ENCODE measurements at places on chromosomes 2 and 18.
A peak's percentile ranks its signal among the peaks of the same experiment; 100 is the strongest.

- no peak for DNase-seq
Observed at GRCh38 chr18:31740180-31740579, 20.5 kb downstream of the SLC25A52 start.

GRCh38 chr2:82780050-82780449 is 1679.0 kb downstream of the SUCLG1 start:
- DNase-seq = no peak

DNA sequence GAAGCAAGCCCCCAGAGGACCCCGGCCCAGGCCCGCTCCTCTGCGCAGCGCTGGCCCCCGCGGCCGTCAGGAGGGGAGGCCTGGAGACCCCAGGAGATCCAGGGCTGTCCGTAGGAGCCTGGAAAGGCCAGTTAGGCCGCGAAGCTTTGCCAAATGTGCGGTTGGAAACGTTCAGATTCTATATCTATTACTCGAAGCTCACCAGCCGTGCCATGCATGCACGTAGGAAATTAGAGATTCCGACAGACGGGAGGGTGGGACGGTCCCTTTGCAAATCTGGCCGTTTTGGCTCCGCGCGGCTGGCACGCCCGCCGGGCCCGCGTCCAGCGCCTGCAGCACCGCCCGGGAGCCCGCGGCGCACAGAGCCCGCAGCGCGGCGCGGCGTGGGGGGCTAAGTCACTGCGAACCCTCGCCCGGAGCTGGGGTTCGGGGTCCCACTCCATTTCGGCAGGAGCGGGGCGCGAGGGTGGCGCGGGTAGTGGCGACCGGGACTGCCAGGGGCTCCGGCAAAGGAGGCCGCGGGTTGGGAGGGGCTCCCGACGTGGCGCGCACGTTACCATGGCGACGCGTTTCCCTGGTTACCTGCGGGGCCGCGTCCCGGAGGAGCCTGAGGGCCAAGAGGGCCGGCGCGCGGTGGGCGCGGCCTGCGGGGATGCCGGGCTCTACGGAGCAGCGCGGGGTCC is 488.6 kb upstream of the SMIM21 start:
- no peak for DNase-seq

DNA sequence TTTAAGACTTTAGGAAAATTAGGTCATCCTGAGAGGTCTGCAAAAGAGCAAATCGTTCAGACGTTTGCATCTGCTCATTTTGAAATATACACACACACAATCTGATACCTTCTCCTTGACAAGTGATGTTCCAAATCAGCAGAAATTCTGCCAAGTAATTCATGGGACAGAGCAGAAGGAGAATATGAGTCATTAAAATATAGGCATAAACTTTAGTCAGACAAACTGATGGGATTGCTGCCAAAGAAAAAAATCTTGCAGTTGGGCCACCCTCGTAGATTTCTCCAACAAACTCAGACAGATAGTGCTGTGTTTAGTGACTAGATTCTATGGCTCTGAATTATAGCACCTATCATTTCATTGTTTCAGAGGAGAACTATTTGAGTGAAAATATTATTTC is 336.3 kb downstream of the NYAP2 start:
- no peak for DNase-seq

DNA sequence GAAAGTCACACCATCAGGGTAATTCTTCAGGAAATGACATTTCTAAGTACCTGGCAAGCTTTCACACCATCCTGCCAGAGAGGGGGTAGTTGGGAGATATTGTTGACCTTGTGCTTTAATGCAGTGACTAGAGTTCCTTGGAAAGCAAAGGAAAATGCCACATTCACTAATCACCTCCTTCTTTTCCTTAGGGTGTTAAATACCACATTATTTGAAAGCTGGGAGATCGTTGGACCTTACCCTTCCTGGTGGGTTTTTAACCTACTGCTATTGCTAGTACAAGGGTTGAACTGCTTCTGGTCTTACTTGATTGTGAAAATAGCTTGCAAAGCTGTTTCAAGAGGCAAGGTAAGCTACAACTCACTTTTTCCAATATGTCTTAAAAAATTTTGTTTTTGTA is 37.0 kb upstream of the NOSTRIN start:
- no peak for DNase-seq

GRCh38 chr2:22701561-22702160 is 683.3 kb upstream of the KLHL29 start:
- DNase-seq = no peak

DNA sequence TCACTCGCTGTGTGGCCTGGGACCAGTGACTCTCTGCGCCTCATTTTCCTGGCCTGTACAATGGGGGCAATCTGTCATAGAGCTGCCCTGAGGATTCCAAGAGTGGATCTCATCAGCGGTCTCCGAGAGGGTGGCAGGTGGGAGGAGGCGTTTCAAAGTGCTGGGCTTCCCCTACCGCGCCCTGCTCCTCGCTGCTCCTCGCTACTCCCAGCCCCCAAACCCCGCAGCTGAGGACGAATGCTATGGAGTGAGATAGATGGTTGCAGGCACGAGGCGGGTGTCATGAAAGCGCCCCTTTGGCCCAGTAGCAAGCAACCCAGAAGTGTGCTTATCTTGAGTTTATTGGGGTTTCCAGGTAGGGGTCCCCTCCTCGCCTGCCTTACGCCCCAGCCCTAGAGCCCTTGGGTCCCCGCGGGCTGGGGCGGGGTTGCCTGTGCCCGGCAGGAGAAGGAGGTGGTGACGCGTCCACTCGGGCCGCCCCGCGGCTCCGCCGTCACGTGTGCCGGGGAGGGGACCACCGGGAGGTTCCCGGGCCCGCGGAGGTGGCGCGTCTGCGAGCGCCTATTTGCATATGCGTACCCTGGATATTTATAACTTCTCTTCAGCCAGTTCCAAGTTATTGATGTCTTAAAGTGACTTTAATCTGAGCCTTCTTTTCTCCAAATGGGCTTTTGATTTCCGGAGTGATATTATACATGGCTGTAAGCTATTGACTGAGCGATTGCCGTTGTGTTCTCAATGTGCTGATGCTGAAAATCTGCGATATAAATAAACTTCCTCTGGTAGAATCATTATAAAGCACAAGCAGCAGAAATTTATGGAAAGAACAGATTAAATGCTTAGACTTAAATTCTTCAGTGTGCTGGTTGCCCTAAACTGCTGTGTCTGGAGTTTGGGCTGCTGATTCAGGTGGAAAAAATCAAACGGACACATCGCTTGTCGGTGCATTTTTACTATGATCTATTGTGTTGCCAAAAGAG is 263.7 kb downstream of the ATAD2B start:
- peak; percentile 80 for DNase-seq

GRCh38 chr18:74191577-74191976 is 43.3 kb downstream of the TIMM21 start:
- DNase-seq = no peak

DNA sequence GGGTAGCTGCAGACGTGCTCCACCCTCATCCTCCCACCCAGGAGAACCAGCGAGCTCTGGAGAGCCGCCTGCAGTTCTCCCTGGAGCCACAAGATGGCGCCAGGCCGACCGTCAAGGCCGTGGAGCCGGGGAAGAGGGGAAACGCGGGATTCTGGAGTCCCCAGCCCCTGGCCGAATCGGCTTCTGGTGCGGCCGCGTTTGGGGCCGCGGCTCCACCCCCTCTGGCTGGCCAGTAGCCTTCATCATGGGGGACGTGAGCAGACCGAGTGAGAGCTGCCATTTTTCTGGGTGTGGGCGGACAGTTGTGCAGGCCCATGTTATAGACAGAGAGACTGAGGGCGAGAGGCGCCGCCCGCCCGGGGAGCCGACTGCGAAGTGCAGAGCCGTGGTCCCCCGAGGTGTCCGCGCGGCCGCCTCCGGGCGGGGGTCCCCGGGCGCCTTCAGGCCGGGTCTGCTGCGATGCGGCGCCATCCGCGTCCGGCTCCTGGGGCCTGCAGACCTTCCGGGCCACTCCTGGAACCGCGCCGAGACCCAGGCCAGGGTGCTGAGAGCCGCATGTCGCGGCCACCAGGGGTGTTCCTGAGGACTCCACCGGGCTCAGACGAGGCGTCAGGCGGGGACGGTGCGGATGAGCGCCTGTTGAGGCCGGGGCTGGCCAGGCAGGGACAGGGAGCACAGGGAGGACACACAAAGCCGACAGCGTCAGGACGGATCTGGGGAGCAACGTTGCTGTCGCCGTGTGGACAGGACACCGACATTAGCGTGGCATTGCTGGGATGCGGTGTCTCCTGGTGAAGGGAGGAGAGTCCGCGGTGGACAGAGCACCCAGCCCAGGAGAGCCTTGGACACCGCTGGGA is 418.2 kb upstream of the HS6ST1 start:
- DNase-seq = peak; percentile 87

DNA sequence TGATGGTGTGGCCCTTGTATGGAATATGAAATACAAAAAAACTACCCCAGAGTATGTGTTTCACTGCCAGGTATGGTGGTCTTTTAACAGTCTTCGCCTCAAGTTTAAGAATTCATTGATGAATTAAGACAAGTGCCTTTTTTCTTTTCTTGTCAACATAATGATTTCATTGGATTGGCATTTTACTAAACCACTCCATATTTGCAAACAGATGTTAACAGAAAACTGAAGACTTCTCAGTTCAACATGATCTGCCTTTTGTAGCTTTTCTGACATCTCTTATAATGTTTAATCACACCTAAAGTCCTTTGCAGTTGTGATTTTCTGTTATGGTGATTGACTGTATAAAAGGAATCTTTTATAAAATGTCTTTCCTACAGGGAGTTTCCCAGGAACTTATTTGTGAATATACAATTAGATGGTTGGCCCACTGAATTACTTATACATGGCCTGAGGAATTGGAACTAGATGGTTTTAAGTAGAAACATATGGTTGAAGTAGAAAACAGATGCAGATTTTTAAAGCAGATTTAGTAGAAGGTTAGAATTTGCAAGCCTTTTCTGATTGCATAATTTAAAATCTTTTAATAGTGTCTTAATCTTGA is 39.7 kb downstream of the DYNC1I2 start:
- DNase-seq = no peak

DNA sequence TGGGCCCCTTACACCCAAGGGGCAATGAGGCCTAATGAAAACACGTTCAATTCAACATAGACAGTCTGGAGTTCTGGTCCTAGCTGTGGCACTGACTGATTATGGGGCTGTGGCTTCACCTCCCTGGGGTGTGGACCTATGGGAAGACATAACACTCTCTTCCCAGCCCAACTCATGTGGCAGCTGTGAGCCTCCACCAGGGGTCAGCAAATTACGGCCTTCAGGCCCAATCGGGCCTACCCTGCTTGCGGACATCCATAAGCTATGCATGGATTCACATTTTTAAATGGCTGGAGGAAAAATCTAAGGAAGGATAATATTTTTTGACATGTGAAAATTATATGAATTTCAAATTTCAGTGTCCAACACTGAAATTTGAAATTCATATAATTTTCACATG is 101.3 kb downstream of the LOXHD1 start:
- no peak for DNase-seq

GRCh38 chr18:1571206-1571605 is 666.5 kb downstream of the ADCYAP1 start:
- DNase-seq = no peak

GRCh38 chr2:204061241-204061640 is 124.7 kb downstream of the ICOS start:
- no peak for DNase-seq

GRCh38 chr2:230712443-230713330 is at the start of gene CAB39:
CAB39 (plus strand) TSS chr2:230712842; CDS start chr2:230760002, 47,160 bp downstream.
- DNase-seq = peak; percentile 72

GRCh38 chr2:118006326-118006725 is 7.5 kb downstream of the CCDC93 start:
- DNase-seq = no peak

DNA sequence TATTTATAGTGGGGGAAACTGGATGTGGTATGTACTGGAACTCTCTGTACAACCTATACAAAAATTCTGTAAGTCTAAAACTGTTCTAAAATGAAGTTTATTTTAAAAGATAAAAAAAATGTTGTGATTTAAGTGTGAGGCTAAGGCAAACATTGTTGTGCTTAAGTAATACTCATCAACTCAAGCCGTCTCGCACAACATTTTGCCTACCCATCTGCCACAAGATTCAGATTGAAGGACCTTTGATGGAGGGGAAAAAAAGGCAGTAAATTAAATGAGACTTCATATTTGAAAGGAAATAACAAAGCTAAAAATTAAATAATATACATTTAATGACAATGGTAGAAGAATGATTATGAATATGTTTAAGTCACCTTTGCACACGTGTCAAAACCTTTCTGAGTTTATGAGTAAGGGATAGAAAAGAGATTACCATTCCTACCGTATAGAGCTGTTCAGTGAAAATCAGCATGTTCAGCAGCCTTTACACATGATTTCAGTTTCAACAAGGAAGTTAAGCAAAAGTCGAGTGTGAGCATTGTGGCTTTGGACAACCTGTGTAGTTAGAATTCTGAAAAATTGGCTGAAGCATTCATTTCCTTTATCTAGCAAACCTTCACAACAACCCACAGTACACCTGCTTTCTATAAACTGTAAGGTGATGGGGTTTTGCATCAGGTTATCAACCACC is 499.3 kb downstream of the IRS1 start:
- no peak for DNase-seq

DNA sequence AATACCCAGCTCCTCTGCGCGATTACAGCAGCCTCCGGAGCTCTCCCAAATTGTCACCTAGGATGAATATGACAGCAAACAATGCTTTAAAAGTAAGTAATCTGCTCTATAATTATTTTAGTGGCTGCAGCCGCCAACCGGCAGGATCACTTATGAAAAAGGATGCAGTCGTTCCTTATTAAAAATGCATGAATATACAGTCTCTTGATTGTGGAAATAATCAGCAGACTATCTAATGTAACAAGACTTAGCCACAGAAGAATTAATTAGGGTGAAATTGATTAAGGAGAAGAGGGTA is 71.8 kb upstream of the STPG4 start:
- DNase-seq = no peak
